ENCODE measurements at places on chromosomes 16 and 17. TPM values are rescaled to one million over a fixed set of nuclear protein-coding genes. Genes with fewer than 3 reads are reported as not detected.

TMC5 gene
- not detected for total RNA-seq

GAST gene
- total RNA-seq = not detected

AKAP1 gene
- 30.1 TPM for total RNA-seq

RTN4RL1 gene
- 0.83 TPM for total RNA-seq

TEX19 gene
- not detected for total RNA-seq

DNA sequence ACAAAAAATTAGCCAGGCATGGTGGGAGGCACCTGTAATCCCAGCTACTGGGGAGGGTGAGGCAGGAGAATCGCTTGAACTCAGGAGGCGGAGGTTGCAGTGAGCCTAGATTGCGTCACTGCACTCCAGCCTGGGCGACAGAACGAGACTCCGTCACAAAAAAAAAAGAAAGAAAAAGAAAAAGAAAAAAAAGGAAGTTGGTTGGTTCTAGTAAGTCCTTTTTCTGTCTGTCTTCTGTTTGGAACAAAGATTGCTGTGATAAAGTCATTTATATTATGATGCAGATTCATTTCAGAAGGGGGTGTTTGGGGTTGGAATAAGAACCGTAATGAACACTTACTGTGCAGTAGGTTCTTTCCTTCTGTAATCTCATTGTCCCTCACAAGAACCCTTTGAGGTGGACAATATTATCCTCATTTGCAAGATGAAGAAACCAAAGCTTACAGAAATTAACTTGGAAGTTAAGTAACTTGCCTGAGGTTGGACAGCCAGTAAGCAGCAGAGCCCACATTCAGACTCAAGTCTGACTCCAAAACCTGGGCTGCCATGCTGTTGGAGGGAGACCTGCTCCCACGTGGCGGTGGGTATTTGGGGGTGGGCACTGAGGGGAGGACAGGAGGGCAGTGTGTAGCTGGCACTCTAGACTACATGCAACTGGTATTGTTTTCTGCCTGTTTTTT lies 10.3 kb downstream of the MINK1 start:
- DNase-seq = no peak

DNA sequence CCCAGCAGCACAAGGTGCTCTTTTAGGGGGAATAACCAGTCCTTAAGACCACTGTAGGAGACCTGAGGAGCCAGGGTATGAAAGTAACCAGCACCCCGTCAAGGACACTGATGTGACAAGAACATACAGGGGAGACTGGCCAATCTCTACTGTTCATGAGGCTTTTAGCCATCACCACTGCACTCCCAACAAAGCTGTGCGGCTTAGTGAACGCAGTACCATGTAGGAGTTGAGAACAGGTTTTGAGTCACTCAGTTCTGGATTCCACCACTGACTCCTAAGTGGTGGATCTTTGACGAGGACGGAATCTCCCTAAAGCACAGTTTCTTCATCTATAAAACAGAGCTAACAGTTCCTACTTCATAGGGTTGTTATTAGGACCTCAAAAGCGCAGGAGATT lies 26.8 kb downstream of the COG4 start:
- no peak for DNase-seq

DNA sequence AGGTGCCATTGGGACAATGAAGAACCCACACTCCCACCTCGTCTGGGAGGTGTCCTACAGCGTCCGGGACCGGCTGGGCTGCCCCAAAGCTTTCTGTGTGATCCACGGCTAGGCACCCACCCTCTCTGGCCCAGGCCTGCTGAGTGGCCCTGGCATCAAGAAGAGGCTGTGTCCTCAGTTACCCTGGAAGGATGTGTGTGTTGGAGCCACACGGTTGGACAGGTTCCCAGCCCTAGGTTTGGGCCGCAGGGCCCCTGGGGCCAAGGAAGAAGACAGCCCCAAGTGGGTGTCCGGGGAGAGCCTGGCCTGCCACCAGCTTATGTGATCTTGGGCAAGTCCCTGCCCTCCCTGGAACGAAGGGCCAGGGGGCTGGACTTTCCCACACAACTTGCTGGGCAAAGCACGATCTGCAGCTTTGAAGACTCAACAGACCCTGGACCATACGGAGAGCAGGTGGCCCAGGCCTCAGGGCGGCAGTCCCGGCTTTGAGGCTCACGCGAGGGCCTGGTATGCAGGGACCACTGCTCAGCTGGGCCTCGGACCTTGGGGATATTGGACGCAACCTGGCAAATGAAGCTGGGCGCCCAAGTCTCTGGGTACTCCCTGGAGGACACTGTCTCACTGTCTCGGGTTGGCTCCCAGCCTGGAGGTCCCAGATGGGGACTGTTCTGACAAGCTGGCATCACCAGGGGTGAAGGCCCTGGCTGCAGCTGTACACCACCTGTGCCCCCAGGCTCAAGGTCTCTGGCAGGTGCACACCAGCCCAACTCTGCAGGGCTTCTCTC lies 17.5 kb downstream of the MYBBP1A start:
- DNase-seq = no peak

DNA sequence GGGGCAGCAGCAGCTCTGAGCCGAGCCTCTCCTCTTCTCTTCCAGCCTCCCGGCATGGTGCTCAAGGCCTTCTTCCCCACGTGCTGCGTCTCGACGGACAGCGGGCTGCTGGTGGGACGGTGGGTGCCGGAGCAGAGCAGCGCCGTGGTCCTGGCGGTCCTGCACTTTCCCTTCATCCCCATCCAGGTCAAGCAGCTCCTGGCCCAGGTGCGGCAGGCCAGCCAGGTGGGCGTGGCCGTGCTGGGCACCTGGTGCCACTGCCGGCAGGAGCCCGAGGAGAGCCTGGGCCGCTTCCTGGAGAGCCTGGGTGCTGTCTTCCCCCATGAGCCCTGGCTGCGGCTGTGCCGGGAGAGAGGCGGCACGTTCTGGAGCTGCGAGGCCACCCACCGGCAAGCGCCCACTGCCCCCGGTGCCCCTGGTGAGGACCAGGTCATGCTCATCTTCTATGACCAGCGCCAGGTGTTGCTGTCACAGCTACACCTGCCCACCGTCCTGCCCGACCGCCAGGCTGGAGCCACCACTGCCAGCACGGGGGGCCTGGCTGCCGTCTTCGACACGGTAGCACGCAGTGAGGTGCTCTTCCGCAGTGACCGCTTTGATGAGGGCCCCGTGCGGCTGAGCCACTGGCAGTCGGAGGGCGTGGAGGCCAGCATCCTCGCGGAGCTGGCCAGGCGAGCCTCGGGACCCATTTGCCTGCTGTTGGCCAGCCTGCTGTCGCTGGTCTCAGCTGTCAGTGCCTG lies 4.4 kb downstream of the PIGQ start:
- no peak for DNase-seq

DNA sequence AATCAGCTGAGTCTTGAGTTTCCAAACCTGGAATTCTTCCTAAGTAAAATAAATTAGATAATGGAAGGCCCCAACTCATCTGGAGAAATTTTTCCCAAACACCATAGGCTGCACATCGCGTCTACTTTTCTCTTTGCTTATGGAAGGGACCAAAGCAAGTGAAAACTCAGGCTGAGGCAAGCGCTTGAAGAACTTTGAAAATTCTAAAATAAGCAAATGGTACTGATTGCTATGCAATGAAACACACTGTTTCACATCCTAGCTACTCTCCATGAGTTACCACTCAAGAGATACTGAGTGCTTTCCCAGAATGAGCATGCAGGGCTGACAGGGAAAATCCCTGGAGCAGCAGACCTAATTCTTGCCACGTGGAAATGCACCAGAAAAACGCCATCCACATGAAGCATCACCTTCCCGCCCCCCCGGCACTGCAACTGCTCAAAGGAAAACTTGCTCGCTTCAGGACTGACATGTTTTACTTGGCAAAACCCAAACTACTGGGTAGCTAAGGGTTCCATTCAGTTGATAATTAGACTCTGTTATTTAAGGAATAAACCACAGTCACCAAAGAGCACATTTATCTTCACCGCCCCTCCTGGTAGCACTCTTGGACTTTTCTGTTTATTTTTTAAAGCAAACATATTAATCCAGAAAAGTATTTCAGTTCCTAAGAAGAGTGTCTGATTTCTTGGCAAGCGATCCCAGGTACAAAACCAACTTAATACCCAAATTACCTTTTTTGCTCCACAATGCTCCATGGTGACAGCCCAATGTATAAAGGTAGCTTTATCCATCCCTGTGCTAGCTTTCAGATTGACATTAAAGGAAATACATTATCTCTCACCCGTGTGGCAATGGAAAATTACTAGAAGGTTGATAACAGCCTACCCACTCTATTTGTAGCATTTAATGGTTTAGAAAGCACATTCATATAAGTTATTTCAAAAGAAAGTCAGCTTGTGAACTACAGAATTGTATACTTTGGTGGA lies 62.5 kb downstream of the WDR59 start:
- no peak for DNase-seq

GRCh38 chr16:1825381-1825863 lies 1.2 kb downstream of the HAGH start:
- DNase-seq = no peak

DNA sequence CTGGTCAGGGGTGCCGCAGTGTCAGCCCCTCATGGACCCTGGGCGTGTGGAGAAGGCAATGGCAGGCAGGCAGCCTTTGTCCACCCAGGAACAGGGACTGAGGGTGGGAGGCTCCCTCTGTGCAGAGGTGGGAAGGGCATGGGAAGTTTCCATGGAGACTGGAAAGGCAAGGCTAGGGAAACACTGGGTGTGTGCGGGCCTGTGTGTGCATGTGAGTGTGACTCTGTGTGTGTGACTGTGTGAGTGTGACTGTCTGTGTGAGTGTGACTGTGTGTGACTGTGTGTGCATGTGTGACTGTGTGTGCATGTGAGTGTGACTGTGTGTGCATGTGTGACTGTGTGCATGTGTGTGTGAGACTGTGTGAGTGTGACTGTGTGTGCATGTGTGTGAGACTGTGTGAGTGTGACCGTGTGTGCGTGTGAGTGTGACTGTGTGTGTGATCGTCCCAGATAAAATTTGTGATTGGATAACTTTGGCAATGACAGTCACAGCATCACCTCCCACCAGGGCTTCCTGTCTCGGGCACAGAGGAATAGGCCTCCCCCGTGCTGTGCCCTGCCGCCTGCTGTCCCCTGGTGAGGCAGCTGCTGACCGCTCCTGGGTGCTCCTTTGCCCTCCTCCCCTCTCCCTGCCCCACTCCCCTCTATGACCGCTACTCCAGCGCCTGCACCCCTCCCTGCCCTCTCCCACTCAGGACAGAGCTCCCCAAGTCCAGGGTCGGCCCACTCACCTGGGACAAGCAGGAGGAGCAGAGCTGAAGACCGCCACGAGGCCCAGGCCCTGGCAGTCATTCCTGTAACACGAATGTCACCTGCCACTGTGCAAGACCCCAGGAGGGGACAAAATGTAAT lies 698 bp downstream of the CD300C start:
- DNase-seq = no peak

DNA sequence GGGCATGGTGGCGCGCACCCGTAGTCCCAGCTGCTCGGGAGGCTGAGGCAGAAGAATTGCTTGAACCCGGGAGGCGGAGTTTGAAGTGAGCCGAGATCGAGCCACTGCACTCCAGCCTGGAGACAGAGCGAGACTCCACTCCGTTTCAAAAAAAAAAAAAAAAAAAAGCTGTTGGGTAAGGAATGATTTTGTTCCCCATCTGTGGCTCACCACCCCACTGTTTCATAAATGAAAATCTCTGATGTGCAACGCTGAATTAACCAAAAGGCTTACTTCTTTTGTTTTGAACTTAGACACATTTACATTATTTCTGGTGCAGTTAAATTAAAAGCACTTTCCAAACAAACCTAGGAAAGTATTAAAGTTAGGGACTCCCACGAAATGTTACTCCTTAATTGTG lies 1.2 kb upstream of the METTL9 start:
- no peak for DNase-seq

DNA sequence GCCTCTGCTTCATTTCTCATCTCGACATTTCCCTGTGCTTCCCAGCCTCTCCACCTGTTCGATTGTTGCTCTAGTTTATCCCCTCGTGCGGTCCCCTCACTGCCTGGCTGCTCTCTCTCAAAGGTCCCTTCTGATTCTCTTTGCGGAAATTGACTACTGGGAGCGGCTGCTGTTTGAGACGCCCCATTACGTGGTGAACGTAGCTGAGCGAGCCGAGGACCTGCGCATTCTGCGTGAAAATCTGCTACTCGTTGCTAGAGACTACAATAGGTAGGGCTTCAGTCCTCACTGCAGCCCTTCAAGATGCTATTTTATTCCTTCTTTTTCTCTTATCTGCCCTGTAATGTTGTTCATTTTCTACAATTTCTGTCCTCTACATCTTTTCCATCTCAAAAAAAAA lies 39.4 kb downstream of the DNAH2 start:
- DNase-seq = no peak

- DNase-seq = no peak
Observed at GRCh38 chr17:48455791-48456190, 25.8 kb upstream of the SKAP1 start.

GRCh38 chr16:61915569-61915968 lies 120.7 kb downstream of the CDH8 start:
- DNase-seq = no peak

DNA sequence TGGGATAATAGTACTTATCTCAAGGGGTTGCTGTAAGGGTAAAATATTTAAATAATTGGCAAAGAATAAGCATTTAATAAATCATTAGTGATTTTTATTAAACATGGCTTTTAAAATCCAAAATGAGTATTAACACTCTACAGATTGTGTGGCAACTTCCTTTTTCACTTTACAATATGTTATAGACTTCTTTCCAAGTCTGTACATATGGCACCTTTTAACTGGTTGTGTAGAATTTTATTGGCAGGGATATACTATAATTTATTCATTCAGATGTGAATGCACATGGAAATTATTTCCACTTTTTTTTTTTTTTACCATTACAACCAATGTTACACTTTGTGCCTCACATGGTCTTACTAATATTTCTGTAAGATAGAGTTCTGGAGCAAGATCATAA lies 15.7 kb upstream of the NLRP1 start:
- DNase-seq = no peak

- DNase-seq = no peak
Observed at GRCh38 chr16:9138021-9138680, 46.7 kb downstream of the HAPSTR1 start.

DNA sequence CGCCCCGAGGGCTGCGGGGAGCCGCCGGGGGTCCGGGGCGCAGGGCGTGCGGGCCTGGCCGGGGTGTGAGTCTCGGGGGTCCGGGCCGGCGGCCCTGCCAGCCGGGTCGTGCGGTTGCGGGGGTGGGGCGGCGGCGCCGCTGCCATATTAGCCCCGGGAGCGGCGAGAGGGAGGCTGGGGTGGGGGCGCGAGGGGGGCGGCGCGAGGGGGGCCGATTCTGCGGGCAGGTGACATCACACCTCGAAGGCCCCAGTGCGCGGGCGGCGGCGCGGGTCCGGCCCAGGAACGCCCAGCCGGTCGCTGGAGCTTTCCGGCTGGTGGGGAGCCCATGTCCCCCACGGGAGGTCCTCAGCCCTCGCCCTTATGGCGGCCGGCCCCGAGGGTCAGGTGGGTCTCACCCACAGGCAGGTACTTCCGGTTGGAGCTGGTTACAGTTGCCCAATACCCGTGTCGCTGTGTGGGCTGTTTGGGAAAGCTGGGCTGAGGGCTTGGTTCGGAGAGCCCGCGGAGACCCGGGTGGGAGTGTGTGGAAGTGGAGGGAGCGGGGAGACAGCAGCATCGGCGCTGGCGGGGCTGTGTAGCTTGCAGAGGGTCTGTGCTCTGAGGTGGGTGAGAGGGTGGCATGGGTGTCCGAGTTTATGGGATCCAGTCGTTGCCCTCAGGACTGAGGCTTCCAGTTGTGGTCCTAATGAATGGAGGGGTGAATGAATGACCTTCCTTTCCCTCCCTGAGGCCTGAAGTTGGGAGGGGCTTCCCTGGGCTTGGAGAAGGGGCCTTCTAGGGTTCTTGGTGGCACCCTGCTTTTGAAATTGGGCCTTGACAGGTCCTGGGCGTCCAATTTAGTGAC lies 804 bp downstream of the ATP6V0C start:
- no peak for DNase-seq

All from Daoy (cell line).